ENCODE measurements at places on chromosomes 16 and 17.

DNA sequence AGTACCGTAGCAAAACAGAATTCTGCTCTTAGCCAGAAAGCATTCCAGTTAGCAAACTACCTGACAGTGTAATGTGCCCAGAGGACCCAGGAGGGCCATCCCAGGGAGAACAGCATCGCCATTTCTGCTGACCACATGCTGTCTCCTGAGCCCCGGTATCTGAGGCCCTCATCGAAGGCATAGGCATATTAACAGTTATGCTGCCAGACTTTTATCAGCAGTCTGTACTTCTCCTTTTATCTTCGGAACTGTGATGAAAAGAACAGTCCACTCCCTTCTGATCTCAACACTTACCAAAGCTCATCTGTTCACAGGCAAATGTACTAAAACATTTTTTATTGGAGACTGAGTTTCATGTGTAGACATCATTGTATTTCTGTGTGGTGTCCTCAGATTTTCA is 236.4 kb downstream of the PRKCA start:
- DNase-seq: no peak

DNA sequence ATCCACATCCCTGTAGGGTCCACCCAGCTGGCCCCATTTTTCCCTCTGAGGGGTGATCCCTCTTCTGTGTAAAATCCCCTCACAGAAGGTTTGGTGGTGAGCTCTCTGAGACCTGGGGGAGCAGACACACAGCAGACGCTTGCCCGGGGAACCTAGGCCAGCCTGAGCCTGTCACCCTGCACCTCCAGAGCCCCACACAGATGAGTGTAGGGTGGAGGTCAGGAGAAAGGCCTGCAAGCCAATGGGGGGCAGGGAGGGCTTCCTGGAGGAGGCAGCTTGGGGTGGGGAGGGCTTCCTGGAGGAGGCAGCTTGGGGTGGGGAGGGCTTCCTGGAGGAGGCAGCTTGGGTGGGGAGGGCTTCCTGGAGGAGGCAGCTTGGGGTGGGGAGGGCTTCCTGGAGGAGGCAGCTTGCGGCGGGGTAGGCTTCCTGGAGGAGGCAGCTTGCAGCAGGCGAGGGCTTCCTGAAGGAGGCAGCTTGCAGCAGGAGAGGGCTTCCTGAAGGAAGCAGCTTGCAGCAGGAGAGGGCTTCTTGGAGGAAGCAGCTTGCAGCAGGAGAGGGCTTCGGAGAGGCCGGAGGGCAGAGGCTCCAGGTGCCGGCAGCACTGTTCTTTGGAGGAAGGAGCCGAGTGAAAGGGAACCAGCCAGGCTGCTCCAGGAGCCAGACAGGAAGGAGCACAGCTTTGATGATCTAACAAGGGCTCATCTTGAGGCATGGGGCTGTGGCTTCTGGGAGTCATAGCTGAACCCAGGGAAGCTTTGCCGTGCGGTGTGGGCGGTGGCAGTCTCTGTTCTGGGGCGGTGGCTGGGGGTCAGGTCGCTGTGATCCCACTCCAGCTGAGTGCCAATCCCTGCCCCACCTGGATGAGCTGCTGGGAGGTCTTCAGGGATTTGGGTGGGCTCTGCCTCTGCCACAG is 83.7 kb upstream of the ZNF469 start:
- peak; percentile 47 for DNase-seq

DNA sequence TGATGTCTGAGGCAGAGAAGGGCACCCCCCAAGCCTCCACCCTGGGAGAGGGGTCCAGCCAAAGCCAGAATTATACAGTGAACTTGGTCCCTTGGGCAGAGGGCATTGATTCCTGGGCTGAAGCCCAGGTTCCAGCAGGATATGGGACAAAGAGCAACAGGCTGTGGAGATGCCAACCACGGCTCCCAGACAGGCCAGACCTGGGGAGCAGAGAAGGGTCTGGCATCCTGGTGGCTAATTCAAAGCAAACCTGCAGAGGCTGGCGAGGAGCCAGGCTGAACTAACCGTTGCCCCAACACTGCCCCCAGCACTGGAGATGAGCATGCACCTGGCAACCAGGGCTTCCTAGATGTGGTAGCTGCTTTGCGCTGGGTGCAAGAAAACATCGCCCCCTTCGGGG is 3.0 kb downstream of the CES3 start:
- no peak for DNase-seq

DNA sequence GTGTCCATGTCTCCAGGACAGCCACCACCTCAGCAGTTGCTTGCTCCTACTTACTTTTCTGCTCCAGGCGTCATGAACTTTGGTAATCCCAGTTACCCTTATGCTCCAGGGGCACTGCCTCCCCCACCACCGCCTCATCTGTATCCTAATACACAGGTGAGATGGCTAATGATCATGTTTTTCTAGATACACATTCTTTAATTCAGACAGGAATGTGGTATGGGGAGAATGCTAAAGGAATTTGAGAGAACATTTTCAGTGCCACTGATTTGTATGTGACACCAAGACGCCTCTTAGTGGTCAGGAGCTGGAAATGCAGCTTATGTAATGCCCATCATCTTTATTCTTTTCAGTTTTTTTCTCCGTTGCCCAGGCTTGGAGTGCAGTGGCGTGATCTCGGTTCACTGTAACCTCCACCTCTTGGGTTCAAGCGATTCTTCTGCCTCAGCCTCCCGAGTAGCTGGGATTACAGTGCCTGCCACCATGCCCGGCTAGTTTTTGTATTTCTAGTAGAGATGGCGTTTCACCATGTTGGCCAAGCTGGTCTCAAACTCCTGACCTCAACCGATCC is 8.9 kb upstream of the RAPGEFL1 start:
- peak; percentile 34 for DNase-seq

DNA sequence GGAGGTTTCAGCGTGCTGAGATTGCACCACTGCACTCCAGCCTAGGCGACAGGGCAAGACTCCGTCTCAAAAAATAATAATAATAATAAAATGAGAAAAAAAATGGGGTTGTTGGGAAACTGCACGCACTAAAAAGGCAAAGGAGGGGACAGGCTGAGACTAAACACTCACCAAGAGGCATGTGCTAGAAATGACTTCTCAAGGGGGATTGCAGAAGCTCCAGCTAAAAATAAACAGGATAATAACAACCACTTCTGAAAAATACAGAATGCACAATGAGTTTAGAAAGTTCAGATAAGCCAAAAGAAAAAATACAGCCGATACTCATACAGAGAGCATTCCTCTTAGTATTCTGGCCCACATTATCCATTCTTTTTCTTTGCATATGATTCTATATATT is 15.1 kb upstream of the TIMP2 start:
- DNase-seq: no peak

- no peak for DNase-seq
These were observed 12.0 kb upstream of the CLUH start for GRCh38 chr17:2723505-2723996.

DNA sequence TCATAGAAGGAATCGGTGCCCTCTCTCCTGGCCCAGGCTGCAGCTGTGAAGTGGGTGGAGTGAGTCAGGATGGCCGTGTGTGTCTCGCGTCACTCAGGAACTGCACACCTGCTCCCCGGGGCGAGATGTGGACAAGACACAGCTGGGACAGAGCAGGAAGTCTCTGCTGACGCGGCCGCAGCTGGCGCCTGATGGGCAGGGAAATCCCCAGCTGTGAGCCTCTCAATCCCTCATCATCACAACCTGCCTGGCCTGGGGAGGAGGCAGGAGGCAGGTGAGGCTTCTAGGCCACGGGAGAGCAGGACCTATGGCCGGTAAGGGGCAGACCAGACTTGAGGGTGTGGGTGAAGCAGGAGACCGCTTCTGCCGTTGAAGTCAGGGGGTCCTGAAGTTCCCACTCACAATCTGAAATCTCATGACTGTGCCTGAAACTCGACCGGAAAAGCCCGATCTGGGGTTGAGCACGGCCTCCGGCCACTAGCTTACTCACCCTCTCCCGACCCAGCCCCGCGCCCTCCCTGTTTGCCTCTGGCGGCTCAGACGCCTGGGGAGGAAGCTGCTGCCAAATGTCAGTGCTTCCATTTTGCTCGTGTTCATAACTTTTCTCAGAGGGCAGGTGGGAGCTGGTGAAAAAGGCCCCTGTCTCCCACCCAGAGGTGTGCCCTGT is 1.1 kb upstream of the TRPV3 start:
- peak; percentile 85 for DNase-seq

GRCh38 chr17:44969144-44969780 is 1.2 kb upstream of the C1QL1 start:
- no peak for DNase-seq

GRCh38 chr17:17061516-17061915 is 19.3 kb downstream of the MPRIP start:
- DNase-seq: no peak

- no peak for DNase-seq
These were observed 3.9 kb upstream of the MT1B start for GRCh38 chr16:56647641-56648431.

DNA sequence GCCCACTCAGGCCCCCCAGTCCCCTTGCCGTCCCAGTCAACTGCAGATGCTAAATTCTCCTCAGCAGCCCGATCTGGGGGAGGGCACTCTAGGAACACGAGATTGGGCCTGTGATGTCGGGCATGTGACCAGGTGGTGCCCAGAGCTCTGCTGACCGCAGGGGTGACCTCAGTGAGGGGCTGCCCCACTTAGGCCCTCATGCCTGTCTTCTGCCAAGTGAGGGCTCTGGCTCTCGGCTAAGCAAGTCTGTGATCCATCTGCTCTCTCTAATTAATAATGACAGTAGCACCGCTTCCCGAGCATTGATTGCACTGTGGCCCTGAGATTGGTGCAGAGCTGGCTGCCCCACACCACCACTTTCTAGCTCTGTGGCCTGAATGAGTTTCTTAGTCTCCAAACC is 138.8 kb downstream of the MRM1 start:
- no peak for DNase-seq

DNA sequence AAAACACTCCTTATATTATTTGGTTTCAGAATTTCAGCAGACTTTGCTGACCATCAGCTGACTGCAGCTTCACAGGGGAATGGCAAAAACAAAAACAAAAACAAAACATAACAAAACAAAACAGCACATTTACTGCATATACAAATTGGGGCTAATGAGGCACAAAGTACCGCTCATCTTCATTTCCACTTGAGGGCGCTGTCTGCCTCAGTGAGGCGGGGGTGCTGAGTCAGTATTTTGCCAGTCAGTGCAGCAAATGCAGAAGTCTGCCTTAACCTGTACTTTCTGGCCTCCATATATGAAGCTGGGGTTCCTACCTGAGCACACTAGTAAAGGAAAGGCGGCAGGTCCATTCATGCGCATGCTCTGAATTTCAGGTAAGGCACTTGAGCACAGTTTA is 13.5 kb upstream of the DYNLRB2 start:
- peak; percentile 80 for DNase-seq

GRCh38 chr17:75842963-75843576 is 1.1 kb downstream of the UNC13D start:
- DNase-seq: peak; percentile 42

DNA sequence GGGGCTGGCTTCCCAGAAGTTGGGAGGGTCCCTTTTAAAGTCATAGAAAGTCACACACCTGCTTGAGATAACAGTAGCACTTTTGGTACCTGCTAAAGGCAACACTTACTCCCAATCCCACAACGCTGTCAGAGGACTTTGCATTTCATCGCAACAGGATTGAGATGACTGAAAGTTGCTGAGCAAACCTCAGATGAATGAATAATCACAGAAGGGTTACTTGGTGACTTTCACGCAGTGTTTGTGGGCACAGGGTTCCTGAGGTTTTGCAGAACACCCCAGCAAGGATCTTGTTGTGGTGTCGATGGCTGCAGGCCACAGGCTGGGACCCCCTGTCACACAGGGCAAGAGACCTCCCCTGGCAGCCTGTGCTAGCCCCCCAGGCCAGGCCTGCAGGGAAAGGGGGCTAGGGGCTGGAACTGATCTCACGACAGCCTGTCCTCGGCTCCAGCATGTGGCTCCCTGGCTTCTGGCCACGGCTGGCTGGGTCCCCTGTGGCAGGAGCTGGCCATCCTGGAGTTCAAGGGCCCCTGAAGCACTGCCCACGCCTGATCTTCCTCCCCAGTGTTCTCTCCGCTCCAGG is 79.4 kb upstream of the CBX4 start:
- no peak for DNase-seq

- no peak for DNase-seq
These were observed 184.3 kb upstream of the TNRC6C start for GRCh38 chr17:77774182-77774581.

GRCh38 chr17:4599505-4600281 is 15.4 kb downstream of the SMTNL2 start:
- no peak for DNase-seq

DNA sequence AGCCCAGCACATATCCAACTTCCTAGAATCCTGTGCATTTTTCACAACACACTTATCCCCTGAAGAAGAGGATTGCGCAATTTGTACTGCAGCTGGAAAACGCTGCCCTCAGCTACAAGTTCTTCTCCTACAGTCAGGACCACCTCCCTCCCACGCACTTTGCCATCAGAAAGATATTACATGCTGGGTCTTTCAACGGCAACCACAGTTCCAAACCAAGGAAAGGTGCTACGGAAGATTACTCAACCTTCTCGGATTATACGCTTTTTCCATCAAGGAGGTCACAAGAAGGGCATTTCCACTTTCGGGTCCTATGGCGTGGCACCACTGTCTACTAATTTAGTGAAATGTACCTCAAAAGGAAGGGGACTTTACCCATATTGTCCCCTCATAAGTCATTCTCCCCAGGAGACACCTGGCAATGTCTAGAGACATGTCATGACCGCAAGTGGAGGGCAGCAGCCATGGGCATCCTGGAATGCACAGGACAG is 35.2 kb downstream of the USP7 start:
- peak; percentile 73 for DNase-seq

DNA sequence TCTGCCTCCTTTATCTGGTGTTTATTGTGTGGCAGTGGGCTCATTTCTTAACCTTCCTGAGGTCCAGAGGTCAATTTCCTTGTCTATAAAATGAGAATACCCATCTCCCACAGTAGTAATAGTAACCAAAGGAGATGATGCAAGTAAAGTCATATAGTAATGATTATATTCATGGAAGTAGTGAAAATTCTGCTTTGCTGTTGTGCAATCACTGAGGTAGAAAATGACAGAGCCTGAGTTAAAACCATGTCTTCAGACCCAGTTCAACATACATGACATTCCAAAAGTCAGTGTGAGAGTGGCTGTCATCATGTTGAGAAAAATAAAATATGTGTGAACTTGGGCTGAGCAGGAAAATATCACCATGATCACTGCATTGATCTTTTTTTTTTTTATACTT is 864 bp upstream of the UMOD start:
- DNase-seq: no peak

DNA sequence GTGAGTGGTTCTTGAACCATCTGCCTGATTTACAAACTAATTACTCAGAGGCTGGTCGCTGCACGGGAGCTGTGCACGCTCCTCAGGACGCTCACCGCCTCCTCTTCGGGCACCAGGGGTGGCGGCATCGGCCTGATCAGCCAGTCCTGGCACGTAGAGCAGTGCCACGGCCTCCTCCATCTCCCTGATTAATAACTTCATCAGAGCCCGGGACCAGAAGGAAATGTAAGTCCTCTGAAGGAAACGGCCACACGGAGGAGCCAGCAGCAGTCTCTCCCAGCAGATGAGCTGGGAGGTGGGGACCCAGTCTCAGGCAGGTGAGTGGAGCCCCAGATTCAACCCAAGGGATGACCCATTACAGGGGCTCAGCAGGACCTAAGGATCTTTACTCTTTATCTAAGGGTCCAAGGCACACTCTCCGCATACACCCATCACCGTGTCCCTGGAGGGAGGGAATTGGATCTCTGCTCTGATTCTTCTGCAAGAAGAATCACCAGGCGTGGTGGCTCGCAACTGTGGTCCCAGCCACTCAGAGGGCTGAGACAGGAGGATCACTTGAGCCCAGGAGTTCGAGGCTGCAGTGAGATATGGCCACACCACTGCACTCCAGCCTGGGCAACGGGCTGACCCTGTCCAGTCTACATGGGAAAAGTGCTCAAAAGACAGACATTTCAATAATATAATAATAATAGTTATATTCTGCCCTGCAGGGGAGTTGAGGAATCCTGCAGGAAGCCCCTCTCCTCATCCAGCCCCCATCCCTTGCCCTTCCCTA is 366.5 kb downstream of the SEC14L1 start:
- no peak for DNase-seq

Data from activated CD4-positive, alpha-beta memory T cell treated with anti-CD3 and anti-CD28 coated beads for 36 hours (primary cell).